ENCODE measurements at places on chromosomes 4 and X.

GRCh38 chr4:46274717-46275116 is 115.2 kb downstream of the GABRA2 start:
- no peak for DNase-seq

DNA sequence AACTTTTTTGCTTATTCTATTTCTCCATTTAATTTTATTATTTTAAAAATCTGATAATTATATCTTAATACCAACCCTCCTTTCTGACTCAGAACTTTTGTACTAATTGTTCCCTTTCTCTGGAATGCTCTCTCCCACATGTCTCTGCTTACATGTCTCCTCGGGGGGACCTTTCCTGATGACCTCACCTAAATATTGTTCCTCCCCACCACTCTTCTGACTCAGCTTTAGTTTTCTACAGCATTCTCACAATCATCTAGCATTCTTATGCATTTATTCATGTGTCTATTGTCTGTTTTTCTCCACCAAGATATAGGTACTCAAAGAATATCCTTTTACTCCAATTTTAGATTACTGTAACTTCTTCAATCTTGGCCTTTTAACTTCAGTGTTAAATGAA is 128.7 kb downstream of the MSL3 start:
- no peak for DNase-seq

GRCh38 chr4:23500894-23501449 is 388.9 kb downstream of the PPARGC1A start:
- peak; percentile 7 for DNase-seq

- no peak for DNase-seq
These were observed 112.4 kb downstream of the RNF150 start for GRCh38 chr4:141020801-141021261.

DNA sequence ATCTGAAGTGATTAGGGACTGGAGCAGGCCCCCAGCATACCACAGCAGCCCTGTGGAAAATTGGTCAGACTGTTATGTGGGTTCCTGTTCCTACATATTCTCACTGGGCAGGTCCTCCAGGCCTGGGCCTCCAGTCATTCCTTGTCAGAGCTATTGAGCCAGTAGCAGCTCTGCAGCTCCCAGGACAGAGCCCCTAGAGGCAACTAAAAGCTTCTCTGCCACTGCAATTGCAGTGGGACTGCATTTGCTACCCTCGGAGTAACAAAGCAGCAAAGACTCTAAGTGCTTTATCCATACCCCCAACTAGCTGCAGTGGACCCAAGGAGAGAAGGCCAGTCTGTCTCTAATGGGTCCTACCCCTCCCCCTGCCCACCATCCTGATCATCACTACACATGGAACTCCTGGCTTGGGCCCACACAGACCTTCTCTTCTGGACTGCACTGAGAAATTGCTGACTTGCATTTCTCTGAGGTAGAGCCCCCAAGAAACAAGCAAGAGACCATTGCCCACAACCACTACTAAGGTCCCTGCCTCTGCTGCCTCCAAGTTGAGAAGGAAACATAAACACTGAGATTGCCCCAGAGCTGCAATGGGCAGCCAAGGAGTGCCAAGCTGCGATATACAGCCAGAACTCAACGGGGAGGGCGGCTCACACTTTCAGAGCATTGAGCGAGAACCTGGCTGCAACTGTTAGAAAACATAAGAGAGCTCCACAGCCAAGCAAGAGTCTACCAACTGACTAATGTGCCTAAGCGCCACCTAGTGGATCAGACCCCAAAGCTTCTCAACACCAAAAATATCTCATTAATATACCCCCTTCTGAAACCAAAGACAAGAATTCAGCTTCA is 738.7 kb upstream of the NDST4 start:
- DNase-seq = no peak

DNA sequence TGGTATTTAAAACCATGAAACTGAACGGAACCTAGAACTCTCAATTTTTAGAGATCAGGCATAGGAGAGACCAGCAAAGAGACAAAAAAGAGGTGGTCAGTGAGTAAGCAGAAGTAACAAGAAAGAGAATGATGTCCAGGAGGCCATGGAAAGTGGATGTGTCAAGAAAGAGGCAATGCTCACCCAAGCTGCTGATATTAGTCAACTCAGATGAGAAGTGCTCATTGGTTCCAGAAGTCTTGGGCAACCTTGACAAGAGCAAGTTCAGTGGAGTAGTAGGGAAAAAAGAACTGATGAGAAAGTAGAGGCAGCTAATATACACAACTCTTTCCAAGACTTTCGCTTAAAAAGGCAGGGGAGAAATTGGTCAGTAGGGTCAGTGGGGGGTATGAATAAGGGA is 23.0 kb upstream of the CCDC149 start:
- DNase-seq = no peak

GRCh38 chr4:40264497-40264896 is 67.7 kb downstream of the RHOH start:
- DNase-seq = no peak

DNA sequence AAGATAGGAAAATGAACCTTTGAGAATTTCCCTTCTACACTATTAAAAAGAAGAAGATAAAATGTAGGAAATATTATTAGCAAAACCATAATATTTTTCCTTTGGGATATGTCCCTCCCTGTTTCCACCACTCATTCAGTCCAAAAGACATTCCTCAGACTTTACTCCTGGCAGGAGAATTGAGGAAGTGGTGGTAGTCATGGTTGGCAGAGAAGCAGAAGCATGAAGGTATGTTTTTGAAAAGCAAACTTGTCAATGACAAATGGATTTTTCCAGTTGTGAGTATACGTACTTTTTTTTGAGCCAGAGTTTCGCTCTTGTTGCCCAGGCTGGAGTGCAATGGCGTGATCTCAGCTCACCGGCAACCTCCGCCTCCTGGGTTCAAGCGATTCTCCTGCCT is 13.7 kb downstream of the STAG2 start:
- DNase-seq = no peak

DNA sequence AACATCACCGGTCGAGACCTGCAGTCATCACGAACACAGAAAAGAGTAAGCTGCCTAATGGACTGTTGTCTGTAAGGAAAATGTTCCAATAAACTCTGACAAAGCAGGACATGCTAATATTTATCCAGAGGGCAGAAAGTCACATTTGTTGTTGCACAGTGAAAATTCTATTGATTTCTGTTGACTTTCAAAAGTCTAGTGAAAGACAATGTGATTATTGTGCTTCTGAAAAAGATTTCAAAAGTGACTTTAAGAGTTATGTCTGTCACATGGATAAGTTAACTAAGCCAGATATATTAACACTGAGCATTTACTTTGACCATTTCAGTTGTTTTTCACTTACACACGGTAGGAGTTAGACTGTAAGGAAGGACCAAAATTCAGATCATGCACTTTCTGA is 9.3 kb upstream of the RFC1 start:
- DNase-seq = no peak

DNA sequence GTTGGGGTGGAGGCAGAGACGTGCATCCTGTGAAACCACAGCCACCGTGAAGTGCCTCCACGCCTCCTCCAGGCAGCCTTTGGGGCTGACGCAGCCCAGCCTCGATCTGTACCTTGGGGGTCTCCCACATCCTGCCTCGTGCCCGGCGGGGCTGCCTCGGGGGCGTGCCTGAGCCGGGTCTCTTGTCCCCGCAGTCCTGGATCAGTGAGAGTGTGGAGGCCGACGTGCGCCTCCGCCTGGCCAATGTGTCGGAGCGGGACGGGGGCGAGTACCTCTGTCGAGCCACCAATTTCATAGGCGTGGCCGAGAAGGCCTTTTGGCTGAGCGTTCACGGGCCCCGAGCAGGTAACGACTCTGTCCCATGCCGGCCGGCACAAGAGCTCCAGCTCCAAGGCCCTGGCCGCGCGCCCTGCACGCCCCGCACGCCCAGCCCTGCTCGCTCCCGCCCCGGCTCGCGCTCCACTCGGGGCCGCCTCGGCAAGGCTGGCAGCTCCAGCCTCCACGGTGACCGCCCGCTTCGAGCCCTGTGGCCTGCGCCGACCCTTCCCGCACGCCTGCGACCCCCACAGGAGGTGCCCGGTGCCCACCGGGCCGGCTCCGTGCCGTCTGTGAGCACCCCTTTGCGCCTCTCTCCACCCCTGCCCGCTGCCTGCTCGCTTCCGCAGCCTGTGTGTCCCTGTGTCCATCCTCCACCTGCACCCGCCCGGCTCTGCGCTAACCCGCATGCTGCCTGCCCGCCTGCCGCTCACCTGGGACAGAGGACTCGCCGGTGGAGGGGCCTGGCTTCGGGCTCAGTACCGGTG is 9.8 kb downstream of the FGFR3 start:
- no peak for DNase-seq

DNA sequence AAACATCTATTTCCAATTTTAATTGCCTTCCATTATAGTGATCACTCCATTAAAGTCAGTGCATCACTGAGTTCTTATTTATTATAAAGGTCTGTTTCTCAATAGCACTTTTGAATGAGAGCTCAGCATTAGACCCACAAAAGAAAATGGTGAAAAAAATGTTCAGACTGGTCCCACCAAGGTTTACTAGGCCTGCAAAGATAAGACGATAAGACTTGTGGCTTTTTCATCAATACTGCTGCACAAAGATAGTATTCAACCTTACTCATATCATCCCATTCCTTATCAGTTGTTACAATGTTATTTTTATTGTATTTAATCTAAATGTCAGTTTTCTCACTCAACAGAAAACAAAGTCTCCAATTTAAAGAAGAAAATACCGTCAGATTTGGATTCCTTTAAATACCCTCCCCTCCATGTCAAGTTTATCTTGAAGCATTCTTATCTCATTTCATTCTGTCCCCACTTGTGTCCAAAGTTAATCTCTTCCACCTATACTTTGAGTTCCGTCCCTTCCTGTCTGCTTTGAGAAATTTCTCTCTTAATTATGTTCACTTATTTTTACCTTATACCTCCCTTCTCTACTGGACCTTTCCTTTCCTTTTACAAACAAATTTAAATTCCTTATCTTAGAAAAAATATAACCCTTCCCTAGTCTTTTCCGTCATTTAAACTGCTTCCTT is 140.0 kb downstream of the GASK1B start:
- DNase-seq = no peak

- no peak for DNase-seq
These were observed 4.1 kb downstream of the ABCB7 start for GRCh38 chrX:75151827-75152592.

- no peak for DNase-seq
These were observed 1149.2 kb downstream of the PCDH18 start for GRCh38 chr4:136383082-136383481.

DNA sequence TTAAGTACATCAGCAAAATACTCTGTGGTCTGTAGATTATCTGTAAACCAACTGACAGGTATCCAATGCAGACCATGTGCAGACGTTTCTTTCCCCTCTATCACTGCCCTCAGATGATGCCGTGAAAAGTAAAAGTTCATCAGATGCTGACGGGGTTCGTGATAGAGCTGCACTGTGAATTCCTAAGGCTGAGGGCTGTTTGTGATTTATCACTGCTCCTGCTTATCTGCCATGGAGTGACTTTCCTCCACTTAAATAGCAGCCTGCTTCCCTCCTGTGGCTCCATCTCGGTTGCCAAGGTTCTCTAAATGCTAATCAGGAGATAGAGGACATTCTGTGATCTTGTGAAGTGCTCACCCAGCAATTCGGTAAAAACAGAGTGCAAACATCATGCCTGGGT is 89.3 kb upstream of the SRD5A3 start:
- no peak for DNase-seq

DNA sequence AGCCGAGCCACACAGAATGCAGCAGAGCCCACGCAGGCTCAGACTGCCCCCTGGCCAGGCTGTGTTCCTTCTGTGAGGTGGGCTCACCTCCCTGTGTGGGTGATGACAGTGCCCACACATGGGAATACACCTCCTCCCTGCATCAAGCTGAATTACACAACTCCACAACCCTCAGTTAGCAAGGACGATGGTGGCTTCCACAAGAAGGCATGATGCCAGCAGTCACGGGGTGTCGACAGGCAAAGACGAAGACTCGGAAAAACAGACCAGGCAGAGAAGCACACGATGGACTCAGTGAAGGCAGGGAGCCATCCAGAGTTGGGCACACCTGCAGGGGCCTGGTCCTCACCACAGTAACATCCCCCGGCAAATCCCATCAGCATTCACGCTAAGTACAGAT is 12.1 kb downstream of the LETM1 start:
- DNase-seq = no peak

DNA sequence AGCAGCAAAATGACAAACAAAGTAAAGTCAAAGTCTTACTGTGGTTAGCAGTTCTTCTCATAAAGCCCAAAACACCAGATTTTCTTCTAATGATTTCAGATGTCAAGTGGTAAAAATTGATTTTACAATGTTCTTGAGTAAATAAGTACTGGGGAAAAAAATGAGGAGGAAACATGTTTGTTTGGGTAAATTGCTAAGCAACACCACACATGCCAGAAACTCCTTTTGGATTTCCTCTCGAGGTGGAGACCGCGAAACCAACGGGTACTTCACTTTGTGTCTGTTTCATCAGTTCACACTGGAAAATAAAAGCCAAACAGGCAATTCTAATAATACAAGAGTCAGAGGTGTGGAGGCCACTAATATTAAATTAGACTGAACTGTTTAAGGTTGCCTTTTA is 4.6 kb upstream of the PKD2 start:
- DNase-seq = no peak

DNA sequence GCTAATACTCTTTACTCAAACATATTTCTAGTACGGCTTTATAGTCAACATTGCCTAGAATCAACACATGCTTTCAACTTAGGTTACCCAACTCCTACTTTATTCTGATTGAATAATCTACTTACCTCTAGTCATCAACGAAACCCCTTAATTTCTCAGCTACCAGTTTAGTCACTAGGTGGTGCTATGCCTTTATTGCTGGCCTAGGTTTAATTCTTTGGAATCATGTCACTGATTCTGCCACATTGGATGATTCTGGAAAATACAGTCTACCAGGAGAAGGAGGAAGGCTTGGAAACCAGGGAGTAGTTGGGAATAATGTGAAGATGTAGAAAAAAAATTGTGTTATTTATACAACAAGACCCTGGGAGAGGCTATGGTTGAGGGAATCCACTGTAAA is 167.7 kb downstream of the DCAF12L2 start:
- DNase-seq = peak; percentile 8

GRCh38 chrX:46310815-46311497 is 234.3 kb downstream of the ZNF674 start:
- no peak for DNase-seq

DNA sequence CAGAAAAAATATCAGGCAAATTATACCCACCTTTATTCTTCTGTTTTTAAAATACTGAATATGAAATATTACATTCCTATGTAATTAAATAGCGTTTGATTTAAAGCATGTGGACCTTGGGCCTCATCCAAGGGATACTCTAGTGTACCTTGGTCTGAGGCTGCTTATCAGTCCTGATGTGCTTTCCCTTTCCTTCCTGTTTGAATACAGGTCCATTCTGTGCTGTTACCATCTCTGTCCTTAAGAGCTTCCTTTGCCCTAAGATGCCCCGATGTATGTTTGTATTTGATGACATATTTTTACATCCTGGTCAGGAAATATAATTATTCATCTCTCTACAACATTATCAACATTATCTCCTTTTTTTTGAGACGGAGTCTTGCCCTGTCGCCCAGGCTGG is 24.1 kb downstream of the FAT4 start:
- DNase-seq = no peak

- DNase-seq = no peak
These were observed 19.1 kb downstream of the CD99 start for GRCh38 chrX:2710041-2710840.

DNA sequence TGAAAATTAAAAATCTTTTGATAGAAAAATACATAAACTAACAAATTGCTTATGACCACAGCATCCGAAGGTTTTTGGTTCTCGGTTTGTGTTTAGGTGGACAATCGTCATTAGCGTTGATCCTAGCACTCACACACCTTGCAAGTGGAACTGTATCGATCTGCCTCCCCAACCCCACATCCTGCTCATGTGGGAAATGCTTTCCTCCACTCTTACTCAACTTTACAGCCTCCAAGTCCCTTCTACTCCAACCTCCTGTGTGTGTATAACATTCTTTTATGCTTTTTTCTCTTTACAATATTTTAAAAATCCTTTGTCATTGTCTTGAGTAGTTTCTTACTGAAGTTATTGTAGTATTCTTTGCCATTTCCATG is 15.6 kb upstream of the TMEM131L start:
- DNase-seq = no peak

All from NCI-H1105 (cell line).